ENCODE measurements at places on chromosomes 5 and 9. TPM values are rescaled to one million over a fixed set of nuclear protein-coding genes. Genes with fewer than 3 reads are reported as not detected.
A peak's percentile ranks its signal among the peaks of the same experiment; 100 is the strongest.

CCNO gene
- 3.1 TPM for total RNA-seq

NUDT12 gene
- total RNA-seq = 22.4 TPM

INSL4 gene
- not detected for total RNA-seq

MARCHF3 gene
- 20.0 TPM for total RNA-seq

PCDHA2 gene
- total RNA-seq = not detected

- no peaks in the 10 kb centered on the region for H3K4me1 ChIP-seq
Observed at GRCh38 chr5:77935506-77936364, 159.6 kb upstream of the TBCA start.

- H3K27me3 ChIP-seq = no peaks in the 10 kb centered on the region
- DNase-seq = no peak
- H3K4me3 ChIP-seq = no peak overlapping the region
- H3K4me1 ChIP-seq = no peaks in the 10 kb centered on the region
- no peak overlapping the region for H3K27ac ChIP-seq
Observed at GRCh38 chr9:135584934-135585333, 23.4 kb downstream of the PAEP start.

DNA sequence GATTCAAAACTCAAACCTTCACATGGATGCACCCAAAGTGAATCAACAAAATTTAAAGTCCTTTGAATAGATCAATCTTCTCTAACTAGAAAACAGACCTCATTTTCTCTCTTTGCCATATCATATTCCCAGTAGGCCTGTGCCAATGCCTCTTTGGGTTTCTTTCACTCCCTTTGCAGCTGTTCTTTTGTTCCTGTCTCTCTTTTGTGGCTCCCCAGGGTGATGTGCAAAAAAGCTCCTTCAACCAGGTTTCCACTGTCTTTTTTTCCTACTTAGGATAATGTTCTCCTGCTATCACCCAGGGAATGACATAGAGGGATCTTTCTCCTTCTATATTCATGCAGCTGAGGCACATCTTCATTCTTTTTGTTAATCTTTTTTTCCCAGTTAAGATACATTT lies 54.6 kb downstream of the MARCHF3 start:
- no peak for DNase-seq
- no peaks in the 10 kb centered on the region for H3K4me1 ChIP-seq
- no peak overlapping the region for H3K27ac ChIP-seq
- no peaks in the 10 kb centered on the region for H3K27me3 ChIP-seq
- no peaks in the 10 kb centered on the region for H3K36me3 ChIP-seq
- H3K4me3 ChIP-seq = no peak overlapping the region

DNA sequence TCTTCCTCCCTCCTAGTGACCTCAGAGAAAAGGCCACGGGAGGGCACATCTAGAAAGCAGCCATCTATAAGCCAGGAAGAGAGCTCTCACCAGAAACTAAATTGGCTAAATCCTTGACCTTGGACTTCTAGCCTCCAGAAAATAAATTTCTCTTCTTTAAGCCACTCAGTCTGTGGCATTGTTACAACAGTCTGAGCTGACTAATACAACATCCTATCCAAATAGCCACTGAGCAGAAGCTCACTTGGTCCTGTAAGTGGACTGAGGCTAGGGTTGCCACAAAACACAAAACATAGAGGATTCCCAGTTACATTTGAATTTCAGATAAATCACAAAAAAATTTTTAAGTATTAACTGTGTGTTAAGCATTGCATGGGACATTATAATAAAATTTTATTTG lies 383.4 kb downstream of the MLLT3 start:
- no peaks in the 10 kb centered on the region for H3K4me1 ChIP-seq
- no peaks in the 10 kb centered on the region for H3K36me3 ChIP-seq
- DNase-seq = no peak
- no peak overlapping the region for H3K27ac ChIP-seq
- no peak overlapping the region for H3K4me3 ChIP-seq
- H3K27me3 ChIP-seq = no peaks in the 10 kb centered on the region

DNA sequence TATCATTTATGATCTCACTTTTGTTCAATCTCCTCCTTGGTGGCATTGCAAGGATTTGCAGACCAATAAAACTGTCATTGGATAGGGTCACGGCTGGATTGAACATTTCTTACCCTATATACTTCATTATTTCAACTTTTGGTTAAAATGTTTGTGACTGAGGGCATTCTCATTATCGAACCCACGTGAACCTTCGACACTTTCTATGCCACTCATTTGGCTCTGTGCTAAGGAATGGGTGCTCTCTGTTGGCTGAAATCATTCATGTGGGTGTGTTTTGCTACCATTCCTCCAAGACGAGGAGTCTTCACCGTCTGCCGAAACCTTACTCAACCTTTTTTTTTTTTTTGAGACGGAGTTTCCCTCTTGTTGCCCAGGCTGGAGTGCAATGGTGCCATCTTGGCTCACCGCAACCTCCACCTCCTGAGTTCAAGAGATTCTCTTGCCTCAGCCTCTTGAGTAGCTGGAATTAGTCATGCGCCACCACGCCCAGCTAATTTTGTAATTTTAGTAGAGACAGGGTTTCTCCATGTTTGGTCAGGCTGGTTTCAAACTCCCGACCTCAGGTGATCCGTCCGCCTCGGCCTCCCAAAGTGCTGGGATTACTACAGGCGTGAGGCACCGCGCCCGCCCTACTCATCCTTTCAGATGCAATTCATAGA lies 62.5 kb downstream of the CSNK1A1 start:
- H3K4me1 ChIP-seq = peaks cover 10% of the 10 kb centered on the region
- no peak overlapping the region for H3K27ac ChIP-seq
- no peaks in the 10 kb centered on the region for H3K36me3 ChIP-seq
- DNase-seq = no peak

DNA sequence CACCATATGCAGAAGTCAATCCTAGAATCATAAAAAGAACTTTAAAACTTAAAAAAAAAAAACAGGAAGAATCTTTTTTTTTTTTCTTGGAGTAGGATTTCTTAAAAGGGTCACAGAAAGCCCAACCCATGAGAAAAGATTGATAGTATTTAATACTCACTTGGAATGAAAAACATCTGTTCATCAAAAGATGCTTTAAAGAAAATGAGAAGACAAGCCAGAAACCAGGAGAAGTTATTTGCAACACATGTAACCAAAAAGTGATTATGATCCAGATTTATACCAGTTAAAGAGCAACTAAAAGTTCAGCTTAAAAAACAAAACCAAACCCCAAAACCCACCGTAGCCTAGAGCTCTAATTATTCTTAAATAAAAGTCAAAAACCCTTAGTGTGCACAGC lies 69.3 kb downstream of the TLE4 start:
- no peaks in the 10 kb centered on the region for H3K4me1 ChIP-seq
- H3K27me3 ChIP-seq = no peaks in the 10 kb centered on the region
- H3K4me3 ChIP-seq = no peak overlapping the region
- no peak for DNase-seq
- no peak overlapping the region for H3K27ac ChIP-seq

- H3K27me3 ChIP-seq = no peaks in the 10 kb centered on the region
- H3K27ac ChIP-seq = no peak overlapping the region
- no peak for DNase-seq
Observed at GRCh38 chr9:81384911-81385310, 304.4 kb downstream of the TLE1 start.

DNA sequence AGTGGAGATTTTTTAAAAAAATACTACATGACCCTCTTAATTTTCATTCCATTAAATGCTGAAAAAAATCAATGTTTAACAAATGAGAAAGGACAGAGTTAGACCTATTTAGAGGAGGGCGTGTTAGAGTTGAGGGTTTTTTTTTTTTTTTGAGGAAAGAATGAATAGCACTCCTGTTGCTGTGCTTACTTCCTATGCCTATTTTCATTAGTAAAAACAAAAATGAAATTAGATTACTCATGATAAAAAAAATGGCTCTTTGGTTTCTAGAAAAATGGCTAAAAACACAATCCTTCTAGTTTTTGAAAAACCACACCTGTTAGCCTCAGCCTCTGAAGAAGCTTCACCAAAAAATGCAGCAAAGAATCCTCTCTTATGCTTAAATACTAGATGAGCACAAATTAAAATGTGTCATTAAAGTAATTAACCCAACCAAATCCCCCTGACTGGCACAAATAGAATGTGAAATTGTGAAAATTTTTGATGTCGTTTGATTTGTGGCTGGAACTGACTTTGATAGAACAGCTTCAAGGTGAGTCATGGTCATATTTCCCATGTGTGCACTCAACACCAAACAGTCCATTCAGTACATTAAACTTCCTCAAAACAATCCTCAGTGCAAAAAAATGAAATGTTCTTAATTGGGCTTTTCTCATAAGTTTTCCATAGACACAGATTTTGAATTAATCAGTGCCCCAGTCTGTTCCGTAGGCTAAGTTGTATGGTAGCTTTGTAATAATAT lies 98.0 kb downstream of the MACIR start:
- H3K36me3 ChIP-seq = no peaks in the 10 kb centered on the region
- no peak overlapping the region for H3K4me3 ChIP-seq
- no peaks in the 10 kb centered on the region for H3K27me3 ChIP-seq
- H3K4me1 ChIP-seq = no peaks in the 10 kb centered on the region
- H3K27ac ChIP-seq = no peak overlapping the region

GRCh38 chr9:93649610-93650261 lies 73.4 kb downstream of the PHF2 start:
- DNase-seq = no peak
- no peak overlapping the region for H3K4me3 ChIP-seq
- H3K4me1 ChIP-seq = no peaks in the 10 kb centered on the region
- H3K36me3 ChIP-seq = no peaks in the 10 kb centered on the region
- no peaks in the 10 kb centered on the region for H3K27me3 ChIP-seq
- H3K27ac ChIP-seq = no peak overlapping the region

DNA sequence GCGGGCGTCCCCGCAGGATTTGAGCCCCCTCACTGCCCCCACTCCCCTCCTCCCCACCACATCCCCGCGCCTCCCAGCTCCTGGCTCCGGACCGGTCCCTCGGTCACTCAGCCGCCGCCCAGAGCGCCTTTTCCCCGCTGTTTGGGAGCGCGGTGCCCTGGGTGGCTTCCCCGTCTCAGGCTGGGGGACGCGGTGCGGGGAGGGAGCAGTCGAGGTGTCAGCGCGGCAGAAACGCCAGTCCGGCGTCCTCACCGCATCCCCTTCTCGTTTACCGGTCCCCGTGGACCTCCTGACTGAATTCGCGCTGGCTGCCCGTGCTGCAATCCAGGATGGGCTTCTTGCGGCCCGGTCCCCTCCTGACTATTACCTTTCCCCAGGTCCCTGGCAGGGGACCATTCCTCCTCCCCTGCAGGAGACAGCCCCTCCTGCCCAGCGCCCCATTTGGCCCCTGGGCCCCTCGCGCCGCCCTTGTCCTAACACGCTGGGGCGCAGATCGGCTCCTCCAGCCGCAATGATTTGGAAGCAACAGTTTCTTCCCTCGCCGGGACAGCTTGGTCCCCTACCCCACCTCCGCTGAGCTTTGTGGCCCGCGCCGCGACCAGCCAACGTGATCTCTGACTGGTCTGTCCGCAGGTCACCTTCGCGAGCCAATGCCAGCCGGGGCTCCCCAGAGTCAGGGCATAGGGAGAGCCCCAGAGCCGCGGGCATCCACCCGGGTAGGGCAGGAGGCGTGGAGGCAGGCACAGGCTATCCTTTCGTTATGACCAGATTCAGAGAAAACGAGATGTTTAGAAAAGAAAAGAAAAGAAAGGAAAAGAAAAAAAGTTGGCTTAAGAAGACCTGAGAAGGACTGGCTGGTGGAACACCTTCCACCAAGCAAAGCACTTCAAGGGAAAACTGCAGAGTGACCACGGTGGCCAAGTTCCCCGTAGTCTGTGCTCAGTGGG lies 1.2 kb downstream of the ANKRD33B start:
- no peaks in the 10 kb centered on the region for H3K36me3 ChIP-seq
- H3K27me3 ChIP-seq = peaks cover 25% of the 10 kb centered on the region
- peak overlapping the region; percentile 86 for H3K27ac ChIP-seq
- peaks cover 3% of the 10 kb centered on the region for H3K4me1 ChIP-seq

DNA sequence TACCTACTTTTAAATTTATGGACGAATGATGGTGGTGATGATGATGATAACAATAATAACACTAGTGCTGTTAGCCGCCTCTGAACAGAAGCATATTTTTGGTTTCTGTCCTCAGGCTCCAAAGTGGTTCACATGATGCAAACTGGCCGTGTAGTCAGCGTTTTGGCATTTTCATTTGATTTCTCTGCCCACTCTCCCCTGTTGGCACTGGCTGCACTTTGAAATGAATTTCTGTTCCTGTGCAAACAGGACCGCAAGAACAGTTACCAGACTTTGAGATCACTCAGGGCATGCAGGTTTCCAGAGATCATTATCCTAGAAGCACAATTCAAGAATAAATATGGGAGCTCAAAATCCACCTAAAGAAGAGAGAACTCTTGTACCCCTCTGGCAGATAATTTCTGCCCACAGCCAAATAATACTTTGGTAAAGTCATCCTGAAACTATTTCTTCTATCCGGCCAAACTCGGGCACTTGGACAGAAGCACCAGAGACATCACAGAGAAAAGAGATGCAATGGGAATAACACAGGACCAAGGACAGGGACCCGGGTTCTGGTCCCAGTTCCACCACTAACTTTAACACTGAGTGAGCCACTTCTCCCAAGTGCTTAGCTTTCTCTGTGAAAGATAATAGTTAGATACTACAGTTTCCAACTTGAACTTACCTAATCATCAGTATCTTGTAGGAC lies 201.7 kb upstream of the PTGER4 start:
- no peaks in the 10 kb centered on the region for H3K27me3 ChIP-seq
- no peak overlapping the region for H3K27ac ChIP-seq
- no peak overlapping the region for H3K4me3 ChIP-seq
- no peak for DNase-seq
- no peaks in the 10 kb centered on the region for H3K4me1 ChIP-seq

DNA sequence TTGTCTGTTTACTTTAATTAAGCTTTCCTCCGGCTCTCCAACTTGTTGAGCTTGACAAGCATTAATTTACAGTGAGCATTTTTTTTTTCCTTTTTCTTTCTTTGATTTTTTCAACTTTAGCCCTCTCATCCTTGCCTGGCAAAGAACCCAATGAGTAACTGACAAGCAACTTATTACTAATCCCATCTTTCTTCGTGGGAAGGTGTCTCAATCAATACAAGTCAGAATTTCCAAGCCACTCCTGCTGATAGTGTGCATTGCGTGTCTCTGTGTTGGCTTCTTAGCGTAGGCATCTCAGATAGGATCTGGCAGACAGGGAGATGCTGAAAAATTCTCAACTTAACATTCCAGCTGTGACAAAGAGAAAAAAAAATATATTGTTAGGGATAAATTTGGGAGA lies 527.7 kb upstream of the WWC1 start:
- no peaks in the 10 kb centered on the region for H3K27me3 ChIP-seq
- no peaks in the 10 kb centered on the region for H3K4me1 ChIP-seq
- H3K4me3 ChIP-seq = no peak overlapping the region
- no peak overlapping the region for H3K27ac ChIP-seq
- DNase-seq = no peak

DNA sequence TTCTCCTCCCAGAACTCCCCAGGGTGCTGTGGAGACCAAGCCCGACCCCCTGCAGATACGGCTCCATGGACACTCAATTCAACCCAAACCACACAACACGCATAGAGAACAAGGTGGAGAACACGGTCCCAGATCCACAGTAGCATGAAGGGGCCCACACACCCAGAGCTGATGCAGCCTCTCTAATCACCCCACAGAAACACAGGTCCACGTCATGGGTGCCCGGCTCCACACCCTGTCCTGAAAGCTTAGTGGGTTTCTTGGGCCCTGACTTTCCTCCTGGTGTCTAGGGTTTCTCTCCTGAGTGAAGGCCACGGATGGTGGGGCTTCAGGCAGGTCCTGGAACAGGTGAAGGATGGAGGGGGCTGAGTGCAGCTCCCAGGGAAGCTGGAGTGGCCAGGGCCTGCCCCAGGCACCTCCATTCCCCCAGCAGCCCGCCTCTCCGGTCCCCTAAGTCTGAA lies 1.5 kb upstream of the SLC23A1 start:
- peaks cover 20% of the 10 kb centered on the region for H3K4me1 ChIP-seq
- no peaks in the 10 kb centered on the region for H3K36me3 ChIP-seq
- H3K4me3 ChIP-seq = peak overlapping the region; percentile 47
- DNase-seq = no peak
- H3K27ac ChIP-seq = peak overlapping the region; percentile 71

- H3K4me1 ChIP-seq = no peaks in the 10 kb centered on the region
- no peak for DNase-seq
- no peak overlapping the region for H3K4me3 ChIP-seq
- no peak overlapping the region for H3K27ac ChIP-seq
Observed at GRCh38 chr5:72878854-72879253, 62.4 kb downstream of the TNPO1 start.

All from Peyer's patch (tissue), 4 donors.